ENCODE measurements at places on chromosomes 7 and 10.

DNA sequence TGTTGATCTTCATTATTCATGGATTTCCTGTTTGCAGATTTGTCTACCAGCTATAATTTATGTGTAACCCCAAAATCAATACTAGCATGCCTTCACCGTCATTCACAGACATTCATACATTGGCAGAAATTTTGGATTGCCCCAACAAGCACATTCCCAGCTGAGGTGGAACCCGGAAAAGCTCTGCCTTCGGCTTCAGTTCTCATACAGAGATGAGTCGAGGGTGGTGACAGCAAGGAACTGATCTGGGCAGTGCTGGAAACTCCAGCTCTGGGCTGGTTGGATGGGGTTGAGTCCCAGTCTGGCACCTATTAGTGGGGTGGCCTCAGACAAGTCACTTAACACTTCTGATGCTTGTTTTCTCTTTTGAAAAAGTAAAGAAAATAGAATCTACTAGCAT, 267.5 kb downstream of the SNX13 start:
- DNase-seq = no peak

- DNase-seq = no peak
These were observed 48.1 kb downstream of the WIPF3 start for GRCh38 chr7:29854257-29854938.

- no peak for DNase-seq
These were observed 5.5 kb downstream of the GIMAP7 start for GRCh38 chr7:150520145-150520544.

DNA sequence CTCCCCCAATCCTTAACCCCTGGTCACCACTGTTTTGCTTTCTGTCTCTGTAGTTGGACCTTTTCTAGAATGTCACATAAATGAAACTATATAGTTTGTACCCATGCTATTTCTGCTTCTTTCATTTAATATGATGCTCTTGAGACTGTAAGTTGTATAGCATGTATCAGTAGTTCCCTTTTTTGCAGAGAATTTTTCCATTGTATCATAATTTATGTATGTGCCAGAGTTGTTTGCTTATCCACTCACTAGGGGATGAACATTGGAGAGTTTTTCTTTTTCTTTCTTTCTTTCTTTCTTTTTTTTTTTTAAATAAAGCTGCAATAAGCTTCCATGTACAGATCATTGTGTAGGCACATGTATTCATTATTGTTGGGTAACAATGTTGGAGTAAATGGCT, 544.8 kb downstream of the CNTNAP2 start:
- DNase-seq = no peak

DNA sequence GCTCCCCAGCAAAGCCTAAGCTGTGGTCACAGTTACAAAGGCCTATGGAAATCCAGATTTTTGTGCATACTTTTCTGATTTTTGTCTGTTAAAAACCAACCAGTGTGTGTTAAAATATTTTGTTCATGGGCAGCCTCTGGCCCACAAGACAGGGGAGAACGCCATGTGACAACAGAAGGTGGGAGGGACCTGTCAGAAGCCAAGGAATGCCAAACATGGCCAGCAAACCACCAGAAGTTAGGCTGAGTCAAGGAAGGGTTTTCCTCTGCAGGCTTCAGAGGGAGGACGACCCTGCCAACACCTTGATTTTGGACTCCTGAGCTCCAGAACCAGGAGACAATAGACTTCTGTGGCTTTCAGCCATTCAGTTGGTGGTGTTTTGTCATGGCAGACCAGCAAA, 127.3 kb downstream of the CUL2 start:
- DNase-seq = no peak

DNA sequence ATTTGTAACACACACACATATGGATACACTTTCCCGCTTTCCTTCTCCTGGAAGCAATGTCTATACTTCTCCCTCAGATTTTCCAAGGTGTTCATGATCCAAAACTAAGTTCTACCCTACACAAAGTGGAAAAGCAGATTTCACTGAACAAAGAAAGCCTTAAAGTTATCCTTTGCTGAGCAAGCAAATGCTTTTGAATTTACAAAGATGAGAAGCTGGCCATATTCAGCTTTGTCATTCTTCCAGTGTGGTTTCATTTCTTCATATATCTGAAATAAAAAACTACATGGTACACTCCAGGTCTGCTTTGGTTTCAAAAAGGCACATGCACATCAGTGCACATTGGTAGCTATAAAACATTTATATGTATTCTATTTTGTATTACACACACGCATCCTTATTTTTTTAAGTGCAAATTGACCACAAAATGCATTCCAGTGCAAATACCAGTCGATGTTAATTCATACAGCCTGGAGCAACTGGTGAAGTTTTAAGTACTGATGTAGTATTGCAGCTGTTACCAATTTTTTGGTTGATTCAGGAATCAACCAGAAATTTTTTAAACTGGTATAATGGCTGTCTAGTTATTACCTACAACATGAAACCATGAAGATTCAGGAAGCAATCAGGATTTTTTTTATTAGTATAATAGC, 65.5 kb upstream of the SRPK2 start:
- no peak for DNase-seq

DNA sequence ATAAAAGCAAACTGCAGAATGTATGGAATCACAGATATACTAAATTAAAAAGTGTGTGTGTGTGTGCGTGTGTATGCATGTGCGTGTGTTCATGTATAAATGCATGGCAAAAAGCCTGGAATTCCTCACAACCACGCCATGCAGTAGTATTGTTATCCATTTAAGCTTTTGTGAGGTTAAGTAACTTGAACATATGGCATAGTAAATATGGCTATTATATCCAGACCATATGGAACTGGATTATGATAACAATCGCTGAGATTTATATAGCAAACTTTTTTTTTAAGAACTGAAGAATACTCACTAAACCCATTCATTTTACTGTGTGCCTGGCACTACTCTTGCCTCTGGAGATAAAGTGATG, 22.3 kb upstream of the NANOS1 start:
- DNase-seq = no peak

DNA sequence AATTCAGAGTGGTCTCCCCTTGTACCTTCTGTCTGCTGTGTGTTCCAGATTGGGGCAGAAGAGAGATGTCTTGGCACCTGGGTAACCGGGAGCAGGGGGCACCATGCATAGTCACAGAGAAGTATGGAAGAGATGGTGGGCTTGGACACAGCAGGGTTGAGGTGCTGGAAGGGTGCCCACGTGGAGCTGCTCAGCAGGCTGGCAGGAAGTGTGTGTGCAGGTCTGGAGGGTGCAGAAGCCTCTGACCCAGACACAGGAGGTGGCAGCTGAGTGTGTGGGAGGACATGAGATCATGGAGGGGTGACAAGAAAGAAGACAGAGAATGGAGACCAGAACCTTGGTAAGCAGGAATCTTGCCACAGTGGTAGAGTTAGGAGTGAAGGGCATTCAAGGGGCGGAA, 42.3 kb upstream of the DUSP5 start:
- no peak for DNase-seq

GRCh38 chr7:99762680-99763327, 21.2 kb downstream of the CYP3A4 start:
- no peak for DNase-seq

DNA sequence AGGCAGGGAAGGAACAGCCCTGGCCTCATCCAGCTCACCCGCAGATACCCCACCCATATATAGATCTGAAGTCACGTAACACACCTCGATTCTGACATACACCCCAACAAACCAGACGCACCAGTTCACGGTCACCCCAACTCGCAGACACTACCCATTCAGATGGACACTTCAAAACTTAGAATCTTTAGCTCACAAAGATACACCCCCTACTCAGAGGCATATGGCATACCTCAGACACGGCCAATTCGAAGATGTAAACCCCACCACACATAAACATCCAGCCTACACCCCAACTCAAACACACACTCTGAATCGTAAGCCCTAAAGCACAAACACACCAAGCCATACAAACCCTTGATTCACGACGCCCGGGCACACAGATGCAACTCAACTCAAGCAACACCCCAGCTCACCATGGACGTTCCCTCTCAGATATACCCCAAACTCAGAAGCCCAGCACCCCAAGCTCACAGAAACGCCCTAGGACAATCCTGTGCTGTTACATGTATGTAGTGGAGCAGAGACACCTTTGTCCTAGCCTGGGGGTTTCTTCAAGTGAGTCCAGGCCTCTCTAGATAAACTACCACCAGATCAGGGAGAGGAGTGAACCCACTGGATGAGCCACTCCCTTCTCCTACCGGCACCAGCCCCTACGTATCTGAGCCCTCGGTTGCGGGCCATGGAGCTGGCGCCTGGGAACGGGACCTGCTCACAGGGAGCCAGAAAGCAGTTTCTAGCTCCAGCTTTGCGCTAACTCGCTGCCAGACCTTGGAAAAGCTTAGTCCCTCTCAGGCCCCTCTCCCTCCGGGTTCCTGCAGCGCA, 8.8 kb downstream of the PSD start:
- DNase-seq = no peak

GRCh38 chr10:71367271-71367670, 29.4 kb upstream of the CDH23 start:
- DNase-seq = no peak

DNA sequence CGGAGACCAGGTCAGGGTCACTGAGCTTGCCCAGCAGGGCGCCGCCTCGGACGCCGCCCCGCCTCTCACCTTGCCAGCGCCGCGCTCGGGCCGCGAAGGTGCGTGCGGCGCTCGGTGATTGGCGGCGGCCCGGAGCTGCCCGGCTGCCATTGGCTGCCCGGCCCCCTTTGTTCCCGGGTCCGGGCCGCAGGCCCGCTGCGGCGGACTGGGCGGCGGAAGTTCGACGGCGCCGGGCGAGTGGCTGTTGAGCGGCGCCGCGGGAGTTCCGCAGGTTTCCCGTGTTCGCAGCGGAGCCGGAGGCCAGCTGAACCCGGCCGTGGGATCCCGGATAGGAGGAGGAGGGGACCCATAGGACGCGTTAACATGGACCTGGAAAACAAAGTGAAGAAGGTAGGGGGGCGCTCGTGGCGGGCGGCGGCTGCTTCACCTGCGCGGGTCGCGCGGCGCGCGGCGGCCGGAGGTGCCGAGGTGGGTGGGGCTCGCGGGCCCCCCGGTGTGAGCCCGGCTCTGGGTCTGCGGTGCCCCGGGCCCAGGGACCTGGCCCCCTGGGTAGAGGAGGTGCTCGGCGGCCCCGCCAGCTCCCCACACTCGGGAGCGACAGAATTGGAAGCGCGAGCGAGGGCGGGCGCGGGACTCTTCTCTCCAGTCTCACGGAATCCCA, at the start of gene TES:
Gene TES (plus strand): TSS at position 195 of the 661 bp plus-strand sequence. CDS start 169 bp downstream, at position 364.
- DNase-seq = peak; percentile 79

DNA sequence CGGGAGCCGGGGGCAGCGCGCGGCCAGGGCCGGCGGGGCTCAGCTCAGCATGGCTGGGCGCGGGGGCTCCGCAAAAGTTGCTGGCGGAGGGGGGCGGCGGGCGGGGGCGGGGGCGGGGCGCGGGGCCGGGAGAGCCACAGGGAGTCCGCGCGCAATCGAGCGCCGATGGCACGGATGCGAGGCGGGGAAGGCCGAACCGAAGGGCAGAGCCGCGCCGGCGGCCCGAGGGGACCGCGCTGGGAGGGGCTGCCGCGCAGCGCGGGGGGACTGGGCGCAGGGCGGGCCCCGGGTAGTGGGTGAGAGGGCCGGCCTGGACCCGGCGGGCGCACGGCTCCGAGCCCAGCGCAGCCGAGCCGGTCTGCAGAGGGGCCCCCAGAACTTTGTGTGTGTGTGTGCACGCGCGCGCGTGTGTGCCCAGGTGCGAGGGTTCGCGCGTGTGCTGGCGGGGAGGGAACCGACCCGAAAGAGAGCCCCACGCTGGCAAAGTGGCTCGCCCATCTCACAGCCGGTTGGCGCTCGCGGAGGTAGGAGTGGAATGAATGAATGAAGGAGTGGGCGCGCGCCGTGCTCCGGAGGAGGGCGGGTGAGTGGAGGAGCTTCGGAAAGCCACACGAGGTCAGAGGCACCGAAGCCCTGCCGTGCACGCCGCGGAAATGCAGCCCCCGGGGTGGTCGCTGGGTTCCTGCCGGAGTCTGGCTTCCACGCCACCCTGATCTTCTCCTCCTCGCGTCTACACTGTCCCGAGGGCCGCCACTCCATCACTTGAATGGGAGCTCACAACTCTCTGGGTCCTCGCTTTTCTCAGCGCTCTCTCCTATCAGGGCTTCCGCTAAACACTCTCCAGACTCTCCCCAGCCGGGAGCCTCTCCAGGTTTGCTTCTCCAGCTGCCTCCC, at the start of gene HIPK2:
Gene HIPK2 (minus strand): TSS at position 51 of the 894 bp plus-strand sequence. CDS start 375 bp downstream, outside the sequence.
- DNase-seq = peak; percentile 72

DNA sequence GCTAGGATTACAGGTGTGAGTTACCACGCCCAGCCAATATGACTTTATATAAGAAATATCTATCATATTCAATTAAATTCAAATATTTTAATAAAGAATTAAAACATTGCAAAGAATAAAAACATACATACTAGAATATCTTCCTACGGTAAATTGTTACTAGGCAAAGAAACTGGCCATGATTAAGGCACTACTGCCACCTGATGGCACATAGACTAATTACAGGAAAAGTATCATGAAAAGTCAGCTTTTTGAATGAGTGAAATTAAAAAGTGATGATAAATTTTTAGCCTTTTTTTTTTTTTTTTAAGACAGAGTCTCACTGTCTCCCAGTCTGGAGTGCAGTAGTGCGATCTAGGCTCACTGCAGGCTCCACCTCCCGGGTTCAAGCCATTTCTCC, 30.9 kb downstream of the MRPS33 start:
- DNase-seq = no peak

DNA sequence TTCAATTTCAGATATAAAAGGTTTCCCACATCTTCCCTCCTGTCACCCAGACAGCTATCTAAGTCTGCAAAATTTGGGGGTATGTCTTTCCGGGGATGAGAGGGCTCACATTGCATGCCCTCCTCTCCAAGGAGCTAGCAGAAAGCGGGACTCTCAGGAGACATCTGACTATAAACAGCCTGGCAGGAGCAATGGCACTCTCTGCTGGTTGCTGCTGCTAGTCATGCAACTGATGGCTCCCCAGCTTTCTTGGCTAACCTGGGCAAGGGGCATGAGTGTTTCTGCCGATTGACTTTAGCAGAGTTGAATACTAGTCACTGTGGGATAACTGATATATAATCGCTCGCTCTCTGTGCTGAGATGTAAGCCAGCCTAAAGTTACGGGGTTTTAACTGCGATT, 12.0 kb downstream of the TBX20 start:
- DNase-seq = no peak

GRCh38 chr7:143901332-143901667, 676 bp downstream of the TCAF1 start:
- DNase-seq = no peak

- no peak for DNase-seq
These were observed 117.5 kb downstream of the TRIL start for GRCh38 chr7:28840592-28840995.

DNA sequence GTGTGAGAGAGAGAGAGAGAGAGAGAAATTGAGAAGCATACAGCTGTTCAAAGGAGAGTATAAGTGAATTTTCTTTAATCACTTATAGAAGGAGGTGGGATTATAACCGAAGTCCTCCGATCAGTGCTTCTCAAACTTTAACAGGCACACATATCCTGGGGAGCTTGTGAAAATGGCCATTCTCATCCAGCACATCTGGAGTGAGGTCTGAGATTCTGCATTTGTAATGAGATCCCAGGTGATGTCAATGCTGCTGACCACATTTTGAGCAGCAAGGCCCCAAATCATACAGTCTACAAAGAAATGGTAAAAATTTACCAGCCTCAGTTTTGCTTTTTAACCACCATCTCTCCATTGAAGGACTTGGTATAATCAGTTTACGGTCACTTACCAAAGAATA, 219.0 kb downstream of the PTEN start:
- no peak for DNase-seq

- DNase-seq = no peak
These were observed 411.6 kb downstream of the RPS24 start for GRCh38 chr10:78445308-78445707.

- no peak for DNase-seq
These were observed 4.0 kb downstream of the CLRN3 start for GRCh38 chr10:127888521-127889312.

Data from stimulated activated naive CD8-positive, alpha-beta T cell treated with anti-CD3 and anti-CD28 coated beads, Interleukin-15, amount 100 ng/mL, for 72 hours (primary cell).